Foreskin fibroblast (primary cell): ENCODE measurements at places on chromosomes 5 and 9.

DNA sequence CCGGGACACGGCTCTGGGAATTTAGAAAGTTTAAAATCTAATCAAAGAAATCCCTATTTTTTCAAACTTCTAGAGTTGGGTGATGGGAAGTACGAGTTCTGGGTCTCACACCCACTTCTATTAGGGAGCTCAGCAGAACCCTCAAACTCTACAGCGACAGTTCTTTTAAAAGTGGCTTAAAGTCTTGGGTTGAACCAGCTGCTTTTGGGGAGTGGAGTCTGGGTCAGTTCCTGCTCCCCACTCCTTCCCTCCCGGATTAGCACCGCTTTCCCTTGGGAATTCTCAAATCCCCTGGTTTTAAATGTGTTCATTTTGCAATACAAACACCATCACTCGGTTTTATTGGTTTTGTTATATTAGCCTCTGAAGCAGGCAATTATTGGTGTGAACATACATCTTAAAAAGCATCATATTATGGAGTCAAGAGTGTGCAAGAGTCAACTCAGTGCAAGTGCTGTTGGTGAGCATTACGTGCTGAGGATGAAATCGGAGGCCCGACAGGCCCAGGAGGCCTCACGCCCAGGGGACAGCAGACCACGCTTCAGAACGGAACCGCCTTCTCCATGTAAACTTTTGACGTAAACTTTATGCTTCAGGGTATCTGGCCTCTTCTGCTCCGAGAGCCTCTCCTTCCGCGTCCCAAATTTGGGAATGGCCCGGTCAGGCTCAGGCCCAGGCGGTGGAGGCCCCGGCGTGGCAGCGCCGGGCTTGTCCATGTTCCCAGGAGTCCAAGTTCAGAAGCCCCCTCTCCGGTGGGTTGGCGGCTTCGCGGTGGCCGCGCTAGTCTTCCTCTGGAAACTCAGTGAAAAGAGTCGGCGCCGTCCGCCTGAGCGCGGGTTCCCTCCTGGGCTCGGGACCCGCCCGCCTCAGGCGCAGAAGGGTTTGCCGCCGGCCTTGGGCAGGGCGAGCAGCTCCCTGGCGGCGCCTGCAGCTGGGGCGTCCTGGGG lies 5.3 kb downstream of the IRX4 start:
- DNase-seq: no peak

DNA sequence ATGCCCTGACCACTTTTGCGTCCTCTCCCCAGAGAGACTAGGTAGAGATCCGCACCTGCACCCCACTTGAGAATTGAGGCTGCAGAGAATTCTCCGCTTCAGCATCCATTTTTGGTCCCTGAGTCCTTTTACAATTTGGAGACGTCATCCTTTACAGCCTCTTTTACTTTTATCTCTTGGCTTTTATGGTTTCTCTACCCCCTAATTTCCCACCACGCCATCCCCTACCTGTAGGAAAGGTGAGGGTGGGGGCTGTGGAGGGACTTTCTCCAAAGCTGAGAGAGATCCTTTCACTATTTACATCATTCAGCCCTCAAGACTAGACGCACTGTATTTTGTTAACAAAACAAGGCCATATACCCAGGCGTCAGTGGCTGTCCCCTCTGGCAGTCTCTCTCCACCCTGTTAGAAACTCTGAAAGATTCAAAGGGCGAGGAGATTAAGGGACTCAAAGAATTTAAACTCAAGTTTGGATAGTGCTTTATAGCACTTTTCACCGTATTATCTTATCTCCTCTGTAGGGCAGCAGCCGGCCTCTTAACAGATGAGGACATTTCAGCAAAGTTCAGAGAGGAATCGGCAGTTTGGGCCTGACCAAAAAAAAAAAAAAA lies 1.7 kb downstream of the MSX2 start:
- DNase-seq: no peak

DNA sequence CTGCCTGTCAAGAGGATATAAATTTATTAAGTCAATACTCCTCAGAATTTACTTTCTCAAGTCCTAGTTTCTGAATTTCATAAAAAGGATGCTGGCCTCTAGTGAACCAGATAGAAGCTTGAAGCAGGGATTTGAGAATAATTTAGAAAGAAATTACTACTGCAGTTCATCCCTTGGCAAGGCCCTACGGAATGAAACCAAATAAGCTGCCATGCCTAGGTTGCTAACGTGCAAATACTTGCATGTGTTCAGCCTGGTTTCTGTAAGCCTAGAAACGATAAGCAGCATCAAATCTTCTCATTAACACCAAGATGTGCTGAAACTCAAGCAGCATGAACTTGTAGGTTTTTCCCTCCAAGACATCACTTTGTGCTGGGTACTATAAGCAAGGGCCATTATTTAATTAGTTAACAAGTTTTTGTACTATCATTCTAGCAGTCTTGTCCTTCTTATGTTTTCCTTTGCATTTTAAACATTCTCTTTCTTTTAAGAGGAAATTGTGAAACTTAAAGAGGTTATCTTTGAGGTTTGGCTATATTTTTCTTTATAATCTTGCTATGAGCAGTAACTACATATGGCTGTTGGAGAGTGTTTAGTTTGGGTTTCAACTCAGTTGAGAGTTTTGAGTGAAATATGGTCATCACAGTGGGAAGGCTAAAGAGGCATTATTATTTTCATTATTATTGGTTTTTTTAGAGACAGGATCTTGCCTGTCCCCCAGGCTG lies 71.8 kb downstream of the ADAMTSL1 start:
- DNase-seq: no peak

GRCh38 chr9:34570376-34570775 lies 19.1 kb downstream of the CNTFR start:
- no peak for DNase-seq

GRCh38 chr9:3746296-3747275 lies 220.8 kb upstream of the RFX3 start:
- peak; percentile 89 for DNase-seq
